ENCODE measurements at places on chromosomes 7 and 10. TPM values are rescaled to one million over a fixed set of nuclear protein-coding genes. Genes with fewer than 3 reads are reported as not detected.

- no peaks in the 10 kb centered on the region for H3K27me3 ChIP-seq
- no peak overlapping the region for H3K4me3 ChIP-seq
- no peak overlapping the region for H3K27ac ChIP-seq
- H3K4me1 ChIP-seq = peaks cover 8% of the 10 kb centered on the region
These were observed 18.0 kb upstream of the RSU1 start for GRCh38 chr10:16835228-16835627.

GRCh38 chr10:71754562-71754961, 18.8 kb downstream of the VSIR start:
- no peaks in the 10 kb centered on the region for H3K36me3 ChIP-seq
- H3K4me3 ChIP-seq = no peak overlapping the region
- no peak for DNase-seq
- no peak overlapping the region for H3K27ac ChIP-seq

LIPK gene
- polyA plus RNA-seq = not detected

DNA sequence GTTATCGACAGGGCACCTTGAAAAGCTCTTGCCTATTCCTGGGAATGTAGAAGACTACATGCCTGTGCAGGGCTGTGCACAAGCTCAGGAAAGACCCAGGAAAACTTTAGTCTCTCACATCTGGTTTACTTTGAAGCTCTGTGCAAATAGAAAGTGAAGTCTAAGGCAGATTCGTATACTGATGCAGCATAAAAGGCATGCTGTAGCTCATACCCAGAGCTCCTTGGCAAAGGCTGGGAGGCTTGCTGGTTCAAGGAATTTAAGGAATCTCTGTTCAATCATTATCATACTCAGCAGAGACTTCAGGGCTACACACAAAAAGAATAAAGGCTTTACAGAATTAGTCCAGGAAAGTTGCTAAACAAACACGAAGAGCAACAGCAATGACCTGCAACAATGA, 192.0 kb downstream of the OTUD1 start:
- no peaks in the 10 kb centered on the region for H3K36me3 ChIP-seq
- no peak overlapping the region for H3K4me3 ChIP-seq
- no peaks in the 10 kb centered on the region for H3K27me3 ChIP-seq

- H3K4me1 ChIP-seq = no peaks in the 10 kb centered on the region
- no peak overlapping the region for H3K27ac ChIP-seq
- no peak overlapping the region for H3K4me3 ChIP-seq
- H3K27me3 ChIP-seq = no peaks in the 10 kb centered on the region
- H3K36me3 ChIP-seq = no peaks in the 10 kb centered on the region
These were observed 24.0 kb downstream of the MEOX2 start for GRCh38 chr7:15662451-15662850.

SLC39A12 gene
- polyA plus RNA-seq = not detected

GRCh38 chr10:44607116-44607515, 222.2 kb upstream of the CXCL12 start:
- H3K36me3 ChIP-seq = no peaks in the 10 kb centered on the region
- H3K27ac ChIP-seq = no peak overlapping the region
- no peak for DNase-seq
- H3K4me3 ChIP-seq = no peak overlapping the region

ABCF2 gene
- polyA plus RNA-seq = 41.6 TPM

DNA sequence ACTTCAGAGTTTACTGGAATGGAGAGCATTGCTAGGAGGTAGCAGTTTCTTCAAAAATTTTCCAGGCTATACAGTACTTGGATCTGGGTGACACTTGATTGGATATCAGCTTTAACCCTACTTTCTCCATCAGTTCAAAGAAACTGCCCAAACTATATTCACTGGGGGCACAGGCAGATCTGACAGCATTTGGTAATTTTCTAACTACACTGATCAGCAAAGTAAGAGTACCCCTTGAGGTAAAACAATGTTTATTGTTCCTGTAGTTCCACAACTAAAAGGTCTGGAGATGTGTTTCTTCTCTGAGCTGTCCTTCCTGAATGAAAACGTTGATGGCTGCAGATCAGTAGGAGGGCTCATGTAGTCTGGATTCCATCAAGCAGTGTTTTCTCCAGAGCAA, 104.2 kb downstream of the CABCOCO1 start:
- no peaks in the 10 kb centered on the region for H3K27me3 ChIP-seq
- no peaks in the 10 kb centered on the region for H3K36me3 ChIP-seq
- peaks cover 3% of the 10 kb centered on the region for H3K4me1 ChIP-seq
- H3K27ac ChIP-seq = no peak overlapping the region
- no peak for DNase-seq
- no peak overlapping the region for H3K4me3 ChIP-seq

DYDC1 gene
- polyA plus RNA-seq = not detected

DNA sequence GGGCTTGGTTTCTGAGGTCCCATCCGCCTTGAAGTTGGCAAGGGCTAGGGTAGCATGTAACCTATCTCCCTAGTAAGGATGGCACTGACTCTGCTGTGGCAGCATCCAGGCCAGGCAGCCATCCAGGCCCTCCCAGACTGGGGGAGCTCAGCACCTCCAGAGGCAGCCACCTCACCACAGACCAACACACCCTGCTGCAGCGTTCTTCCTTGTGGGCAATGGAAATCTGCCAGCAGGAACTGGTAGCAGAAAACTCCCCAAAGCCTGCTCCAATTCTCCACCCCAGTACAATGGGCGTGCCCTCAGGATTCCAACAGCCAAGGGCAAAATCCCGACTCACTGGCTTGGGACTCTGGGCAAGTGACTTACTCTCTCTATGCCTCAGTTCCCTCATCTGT, 27.5 kb downstream of the DLG5 start:
- H3K4me1 ChIP-seq = peaks cover 6% of the 10 kb centered on the region
- DNase-seq = peak; percentile 57
- no peaks in the 10 kb centered on the region for H3K36me3 ChIP-seq
- no peaks in the 10 kb centered on the region for H3K27me3 ChIP-seq
- H3K27ac ChIP-seq = no peak overlapping the region

GRCh38 chr7:23469150-23469960, 936 bp downstream of the IGF2BP3 start:
- H3K4me3 ChIP-seq = peak overlapping the region; percentile 56
- H3K4me1 ChIP-seq = peaks cover 2% of the 10 kb centered on the region
- H3K36me3 ChIP-seq = no peaks in the 10 kb centered on the region
- peaks cover 29% of the 10 kb centered on the region for H3K27me3 ChIP-seq
- no peak for DNase-seq

GRCh38 chr10:30445711-30446110, 11.7 kb downstream of the MAP3K8 start:
- peaks cover 4% of the 10 kb centered on the region for H3K36me3 ChIP-seq
- H3K27me3 ChIP-seq = no peaks in the 10 kb centered on the region
- no peak overlapping the region for H3K4me3 ChIP-seq
- H3K27ac ChIP-seq = peak overlapping the region; percentile 82

FAM237B gene
- polyA plus RNA-seq = 0.03 TPM

DNA sequence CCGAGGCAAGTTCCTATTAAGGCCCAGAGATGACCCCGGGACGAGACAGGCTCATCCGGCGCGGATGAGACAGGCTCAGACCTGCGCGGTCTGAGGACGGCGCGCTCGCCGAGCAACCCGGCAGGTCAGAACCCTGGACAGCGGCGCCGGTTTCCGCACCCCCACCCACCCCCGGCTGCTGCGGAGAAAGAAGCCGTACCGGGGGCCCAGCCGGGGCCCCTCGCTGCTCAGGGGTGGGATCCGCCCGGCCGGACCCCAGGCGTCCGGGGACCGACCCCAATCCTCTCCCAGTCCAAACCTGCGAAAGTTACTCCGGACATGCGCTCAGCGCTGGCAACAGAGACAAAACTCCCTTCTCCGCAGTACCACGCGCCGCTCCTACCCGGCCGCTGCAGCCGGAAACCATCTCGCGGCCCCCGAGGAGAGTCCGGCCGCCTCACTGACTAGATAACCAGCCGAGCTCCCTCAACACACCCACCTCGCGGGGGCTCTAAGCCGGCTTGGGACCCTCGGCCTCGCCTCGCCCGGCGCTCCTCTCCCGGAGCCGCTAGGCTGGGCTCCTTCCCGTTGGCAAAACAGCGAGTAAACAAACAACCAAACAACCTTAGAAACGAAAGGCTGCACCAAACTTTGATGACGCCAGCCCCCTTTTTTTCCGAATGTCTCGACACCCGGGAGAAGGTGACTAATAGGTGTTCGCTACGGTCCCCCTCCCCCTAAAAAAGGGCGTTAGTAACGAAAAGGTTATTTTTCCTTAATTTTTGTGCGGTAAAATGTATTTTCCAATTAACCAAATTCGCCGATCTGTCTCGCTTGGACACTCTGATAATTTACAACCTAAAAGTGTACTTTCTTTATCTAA, 2.3 kb upstream of the DRGX start:
- peak; percentile 35 for DNase-seq
- H3K4me1 ChIP-seq = no peaks in the 10 kb centered on the region
- peaks cover 64% of the 10 kb centered on the region for H3K27me3 ChIP-seq
- no peaks in the 10 kb centered on the region for H3K36me3 ChIP-seq
- no peak overlapping the region for H3K27ac ChIP-seq
- H3K4me3 ChIP-seq = no peak overlapping the region

- no peak overlapping the region for H3K27ac ChIP-seq
- no peaks in the 10 kb centered on the region for H3K36me3 ChIP-seq
- DNase-seq = no peak
- no peaks in the 10 kb centered on the region for H3K4me1 ChIP-seq
These were observed 47.8 kb downstream of the HERPUD2 start for GRCh38 chr7:35647171-35647574.

- no peak overlapping the region for H3K4me3 ChIP-seq
- H3K4me1 ChIP-seq = no peaks in the 10 kb centered on the region
- no peaks in the 10 kb centered on the region for H3K36me3 ChIP-seq
- H3K27me3 ChIP-seq = no peaks in the 10 kb centered on the region
- no peak overlapping the region for H3K27ac ChIP-seq
These were observed 64.9 kb downstream of the MYL10 start for GRCh38 chr7:101563943-101564777.

DNA sequence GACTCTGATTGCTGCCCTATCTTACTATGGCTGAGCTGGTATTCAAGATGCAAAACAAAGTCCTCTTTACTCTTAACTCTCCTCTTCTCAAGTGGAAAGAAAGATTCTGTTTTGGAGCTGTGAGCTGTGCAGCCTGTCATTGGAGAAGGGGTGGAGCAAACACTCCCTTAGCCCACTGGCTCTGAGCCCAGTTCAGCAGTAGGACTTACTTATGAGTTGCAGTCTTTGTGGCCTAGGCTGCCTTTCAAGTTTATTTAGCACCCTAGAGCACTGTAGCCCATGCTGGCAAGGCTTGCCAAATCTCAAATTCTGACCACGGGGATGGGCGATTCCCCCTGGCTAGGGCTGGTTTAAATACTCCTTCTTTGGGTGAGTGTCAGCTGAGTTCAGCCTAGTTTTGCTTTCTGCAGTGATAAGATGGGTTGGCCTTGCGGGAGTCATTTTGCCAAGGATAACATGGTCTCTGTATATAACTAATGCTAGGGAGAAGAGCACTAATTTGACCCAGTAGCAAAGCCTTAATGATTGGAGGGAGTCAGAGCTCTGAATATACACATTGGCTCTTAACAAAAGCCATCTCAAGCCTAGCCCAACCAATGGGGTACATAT, 110.2 kb downstream of the MYO3A start:
- H3K36me3 ChIP-seq = no peaks in the 10 kb centered on the region
- no peaks in the 10 kb centered on the region for H3K4me1 ChIP-seq
- DNase-seq = no peak
- H3K27ac ChIP-seq = no peak overlapping the region

DNA sequence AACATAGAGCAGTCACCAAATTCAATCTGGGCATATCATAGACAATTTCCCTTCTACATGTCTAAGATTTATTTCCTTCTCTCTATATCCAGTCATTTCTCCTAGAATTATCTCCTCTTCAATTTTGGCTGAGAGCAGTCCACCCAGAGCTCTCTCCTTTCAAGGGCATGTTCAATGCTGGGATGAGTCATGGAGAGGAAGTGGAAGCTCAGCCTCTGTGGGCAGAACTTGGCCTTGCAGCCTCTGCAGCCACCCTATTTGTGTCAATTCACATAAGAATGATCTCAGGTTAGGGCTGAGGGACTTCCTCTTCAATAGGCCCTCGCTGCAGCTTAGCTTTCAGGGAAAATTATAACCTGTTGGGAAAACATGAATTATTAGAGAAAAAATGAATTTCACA, 560.8 kb downstream of the POM121L12 start:
- no peak overlapping the region for H3K27ac ChIP-seq
- no peaks in the 10 kb centered on the region for H3K27me3 ChIP-seq
- H3K4me1 ChIP-seq = no peaks in the 10 kb centered on the region
- no peaks in the 10 kb centered on the region for H3K36me3 ChIP-seq
- no peak overlapping the region for H3K4me3 ChIP-seq

GRCh38 chr10:80730522-80730921, 192.8 kb downstream of the SH2D4B start:
- no peak for DNase-seq
- no peak overlapping the region for H3K4me3 ChIP-seq
- no peak overlapping the region for H3K27ac ChIP-seq

LHFPL3 gene
- not detected for polyA plus RNA-seq

GRCh38 chr7:91357379-91357778, 93.1 kb downstream of the FZD1 start:
- H3K27ac ChIP-seq = no peak overlapping the region
- no peak for DNase-seq
- no peaks in the 10 kb centered on the region for H3K36me3 ChIP-seq
- H3K27me3 ChIP-seq = no peaks in the 10 kb centered on the region
- no peaks in the 10 kb centered on the region for H3K4me1 ChIP-seq

PRR15 gene
- polyA plus RNA-seq = 0.43 TPM

GRCh38 chr7:16178092-16178491, 243.2 kb downstream of the CRPPA start:
- H3K27ac ChIP-seq = no peak overlapping the region
- H3K4me3 ChIP-seq = no peak overlapping the region
- H3K4me1 ChIP-seq = no peaks in the 10 kb centered on the region
- no peak for DNase-seq

- no peak for DNase-seq
- H3K27me3 ChIP-seq = no peaks in the 10 kb centered on the region
- H3K4me3 ChIP-seq = no peak overlapping the region
- H3K27ac ChIP-seq = no peak overlapping the region
- peaks cover 3% of the 10 kb centered on the region for H3K4me1 ChIP-seq
These were observed 131.9 kb downstream of the SRPK2 start for GRCh38 chr7:105256761-105257231.

SNCG gene
- polyA plus RNA-seq = 34.4 TPM
